ENCODE measurements at places on chromosomes 4 and X. TPM values are rescaled to one million over a fixed set of nuclear protein-coding genes. Genes with fewer than 3 reads are reported as not detected.

DNA sequence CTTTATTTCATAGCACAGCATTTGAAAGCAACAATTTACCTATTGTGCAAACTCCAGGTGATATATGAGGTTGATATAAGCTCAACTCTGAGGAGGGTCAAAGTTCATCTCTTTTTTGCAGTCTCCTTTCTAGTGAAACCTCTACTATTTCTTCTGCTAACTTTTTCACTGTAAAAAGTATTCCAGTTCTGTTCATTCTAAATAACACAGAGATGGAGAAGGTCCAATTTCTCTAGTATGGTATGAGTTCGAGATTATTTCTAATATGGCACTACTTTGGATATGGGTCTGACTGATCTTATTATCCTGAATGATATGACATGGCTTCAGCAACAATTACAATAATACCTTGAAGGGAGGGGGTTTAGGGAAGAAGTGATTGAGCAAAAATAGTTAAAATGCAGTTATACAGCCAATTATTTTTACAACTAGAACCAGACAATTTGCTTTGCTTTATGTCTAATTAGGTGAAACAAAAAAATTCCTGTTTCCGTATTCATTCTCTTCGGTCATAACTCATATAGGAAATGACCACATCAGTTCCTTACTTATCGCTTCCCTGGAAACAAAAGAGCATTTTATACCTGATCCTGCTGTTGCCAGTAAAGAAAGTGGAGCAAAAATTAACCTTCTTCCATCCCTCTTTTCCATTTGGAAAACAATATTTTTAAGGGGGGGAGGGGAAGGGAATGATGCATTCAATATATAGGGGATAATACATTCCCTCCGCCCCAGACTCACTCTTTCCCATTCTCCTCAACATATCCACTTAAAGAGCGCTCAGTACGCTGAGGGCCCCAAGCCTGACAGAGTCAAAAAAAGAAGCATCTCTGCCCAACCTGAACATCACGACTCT, 1.0 kb downstream of the TBC1D9 start:
- no peaks in the 10 kb centered on the region for H3K36me3 ChIP-seq
- peak overlapping the region; percentile 88 for H3K4me3 ChIP-seq
- H3K27ac ChIP-seq, result peak overlapping the region; percentile 76
- no peaks in the 10 kb centered on the region for H3K4me1 ChIP-seq
- no peaks in the 10 kb centered on the region for H3K27me3 ChIP-seq
- DNase-seq, result no peak

GRCh38 chrX:21725916-21726315, 32.0 kb downstream of the SMPX start:
- H3K36me3 ChIP-seq, result no peaks in the 10 kb centered on the region
- no peak for DNase-seq
- H3K27me3 ChIP-seq, result no peaks in the 10 kb centered on the region
- H3K4me1 ChIP-seq, result no peaks in the 10 kb centered on the region
- H3K4me3 ChIP-seq, result no peak overlapping the region

GRCh38 chr4:8228319-8229250, 29.5 kb downstream of the SH3TC1 start:
- peak; percentile 80 for DNase-seq
- H3K27me3 ChIP-seq, result no peaks in the 10 kb centered on the region
- H3K4me3 ChIP-seq, result no peak overlapping the region
- H3K4me1 ChIP-seq, result peaks cover 3% of the 10 kb centered on the region

GRCh38 chr4:99572527-99573240, 1.9 kb upstream of the MTTP start:
- DNase-seq, result peak; percentile 67
- H3K27me3 ChIP-seq, result no peaks in the 10 kb centered on the region
- no peaks in the 10 kb centered on the region for H3K36me3 ChIP-seq
- H3K4me3 ChIP-seq, result no peak overlapping the region
- no peak overlapping the region for H3K27ac ChIP-seq

DNA sequence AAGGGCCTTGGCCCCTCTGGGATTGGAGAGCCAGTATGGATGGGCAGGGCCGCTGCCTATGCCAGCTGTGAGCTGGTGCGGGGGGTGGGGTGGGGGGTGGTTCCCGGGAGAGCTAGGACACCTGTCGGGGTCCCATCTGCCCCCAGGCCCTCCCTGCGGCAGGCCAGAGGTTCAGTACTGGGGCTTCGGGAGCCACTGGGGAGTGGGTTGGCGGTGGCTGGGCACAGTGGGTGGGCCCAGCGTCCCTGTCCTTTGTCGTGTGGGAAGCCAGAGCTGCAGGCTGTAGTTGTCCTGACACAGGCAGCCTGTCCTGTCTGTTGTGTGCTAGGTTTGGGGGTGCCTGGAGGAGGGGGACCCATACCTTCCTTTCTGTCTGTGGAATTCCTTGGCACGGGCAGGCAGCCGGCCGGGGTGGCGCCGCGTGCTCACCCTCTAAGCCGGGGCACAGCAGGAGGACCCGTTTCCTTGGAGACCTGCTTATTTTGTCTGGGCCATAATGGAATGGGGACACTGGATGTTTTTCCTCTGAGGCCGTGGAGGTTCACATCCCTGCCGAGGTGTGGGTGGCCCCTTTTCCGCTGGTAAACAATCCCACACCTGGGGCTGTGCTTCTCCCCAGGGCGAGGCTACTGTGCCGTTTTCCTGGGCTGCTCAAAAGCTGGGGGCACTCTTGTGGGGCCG, 14.8 kb downstream of the DOK7 start:
- no peak overlapping the region for H3K4me3 ChIP-seq
- no peak overlapping the region for H3K27ac ChIP-seq
- H3K27me3 ChIP-seq, result no peaks in the 10 kb centered on the region
- H3K4me1 ChIP-seq, result no peaks in the 10 kb centered on the region

DNA sequence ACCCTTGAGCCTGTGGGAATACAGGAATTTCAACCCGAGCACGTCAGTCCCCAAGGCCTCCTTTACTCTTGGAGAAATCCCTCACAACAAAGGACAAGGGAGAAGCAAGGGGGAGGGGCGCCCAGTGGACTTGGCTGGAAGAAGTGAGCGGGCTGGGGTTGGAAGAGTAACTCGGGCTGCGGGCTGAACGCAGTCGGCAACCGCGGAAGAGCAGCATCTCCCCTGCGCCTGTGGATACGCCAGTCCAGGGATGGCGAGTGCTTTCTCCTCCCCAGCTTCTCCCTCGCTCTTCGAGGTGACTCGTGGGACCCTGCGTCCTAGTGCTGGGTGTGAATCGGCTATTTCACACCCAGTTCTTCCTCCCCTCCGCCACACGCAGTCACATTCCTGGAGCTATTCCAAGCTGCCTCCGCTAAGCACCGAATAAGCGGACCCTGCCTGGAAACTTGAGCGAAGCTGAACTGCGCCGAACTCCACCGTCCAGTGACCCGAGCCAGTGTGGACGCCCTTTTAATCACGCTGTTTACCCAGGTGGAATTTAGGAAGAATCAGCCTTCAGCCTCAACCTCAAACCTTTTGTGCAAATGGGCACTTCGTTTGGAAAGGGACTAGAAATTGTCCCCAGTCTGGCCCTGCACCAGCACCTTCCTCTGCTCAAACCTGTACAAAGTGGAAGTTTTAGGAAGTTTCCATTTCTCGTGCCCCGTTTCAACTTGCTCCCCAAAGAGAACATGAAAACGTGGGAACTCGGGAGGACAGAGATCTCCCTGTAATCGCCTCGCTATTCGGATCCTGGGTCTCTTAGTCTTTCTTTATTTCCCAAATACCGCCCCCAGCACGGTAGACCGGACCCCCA, 64.3 kb upstream of the WDR17 start:
- peak; percentile 57 for DNase-seq
- H3K36me3 ChIP-seq, result no peaks in the 10 kb centered on the region
- peaks cover 10% of the 10 kb centered on the region for H3K27me3 ChIP-seq
- H3K4me3 ChIP-seq, result peak overlapping the region; percentile 52
- no peaks in the 10 kb centered on the region for H3K4me1 ChIP-seq

DNA sequence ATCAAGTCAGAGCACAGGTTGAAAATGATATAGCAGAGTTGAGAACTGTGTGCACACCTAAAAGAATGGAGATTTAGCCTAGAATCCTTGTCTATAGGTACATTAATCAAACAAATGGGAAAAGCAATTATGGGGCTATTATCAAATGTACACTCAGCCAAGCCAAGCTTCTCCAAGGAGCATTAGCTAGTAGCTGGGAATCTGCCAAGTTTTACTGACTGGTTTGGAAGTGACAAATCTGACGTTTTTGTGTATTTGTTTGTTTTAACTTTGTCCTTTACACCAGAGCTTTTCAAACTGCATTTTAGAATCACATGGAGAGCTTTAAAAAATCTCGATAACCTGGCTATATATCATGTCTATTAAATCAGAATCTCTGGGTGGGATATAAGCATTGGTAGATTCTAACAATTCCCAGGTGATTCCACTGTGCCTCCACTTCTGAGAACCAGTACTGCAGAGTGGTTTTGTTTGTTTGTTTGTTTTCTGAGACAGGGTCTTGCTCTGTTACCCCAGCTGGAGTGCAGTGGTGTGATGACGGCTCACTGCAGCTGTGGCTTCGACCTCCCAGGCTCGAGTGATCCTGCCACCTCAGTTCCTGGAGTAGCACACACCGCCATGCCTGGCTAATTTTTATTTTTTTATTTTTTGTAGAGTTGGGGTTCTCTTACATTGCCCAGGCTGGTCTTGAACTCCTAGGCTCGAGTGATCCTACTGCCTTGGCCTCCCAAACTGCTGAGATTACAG, 279.8 kb downstream of the UNC5C start:
- H3K36me3 ChIP-seq, result no peaks in the 10 kb centered on the region
- no peaks in the 10 kb centered on the region for H3K4me1 ChIP-seq
- no peaks in the 10 kb centered on the region for H3K27me3 ChIP-seq
- H3K27ac ChIP-seq, result no peak overlapping the region
- H3K4me3 ChIP-seq, result no peak overlapping the region

DNA sequence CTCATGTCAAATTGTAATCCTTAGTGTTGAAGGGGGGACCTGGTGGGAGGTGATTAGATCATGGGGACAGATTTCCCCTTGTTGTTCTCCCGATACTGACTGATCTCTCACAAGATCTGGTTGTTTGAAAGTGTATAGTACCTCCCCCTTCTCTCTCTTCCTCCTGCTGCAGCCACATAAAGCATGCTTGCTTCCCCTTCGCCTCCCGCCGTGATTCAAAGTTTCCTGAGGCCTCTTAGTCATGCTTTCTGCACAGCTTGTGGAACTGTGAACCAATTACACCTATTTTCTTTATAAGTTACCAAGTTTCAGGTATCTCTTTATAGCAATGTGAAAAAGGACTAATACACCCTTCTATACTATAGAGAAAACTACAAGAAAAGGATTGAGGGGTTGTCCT, 1170.5 kb upstream of the AGA start:
- no peak for DNase-seq
- no peaks in the 10 kb centered on the region for H3K27me3 ChIP-seq
- no peak overlapping the region for H3K27ac ChIP-seq
- no peaks in the 10 kb centered on the region for H3K4me1 ChIP-seq
- H3K4me3 ChIP-seq, result no peak overlapping the region

Gene HDX
- total RNA-seq, result 3.1 TPM

Gene MAGT1
- total RNA-seq, result 156 TPM

Gene LUZP4
- not detected for total RNA-seq

Gene PNMA3
- total RNA-seq, result 0.26 TPM

All from fibroblast of lung (primary cell).